CD4-positive, CD25-positive, alpha-beta regulatory T cell (primary cell): ENCODE measurements at places on chromosomes 3 and 15.
A peak's percentile ranks its signal among the peaks of the same experiment; 100 is the strongest.

- DNase-seq, result no peak
Measured at GRCh38 chr3:171225708-171226107, 199.2 kb upstream of the SLC2A2 start.

DNA sequence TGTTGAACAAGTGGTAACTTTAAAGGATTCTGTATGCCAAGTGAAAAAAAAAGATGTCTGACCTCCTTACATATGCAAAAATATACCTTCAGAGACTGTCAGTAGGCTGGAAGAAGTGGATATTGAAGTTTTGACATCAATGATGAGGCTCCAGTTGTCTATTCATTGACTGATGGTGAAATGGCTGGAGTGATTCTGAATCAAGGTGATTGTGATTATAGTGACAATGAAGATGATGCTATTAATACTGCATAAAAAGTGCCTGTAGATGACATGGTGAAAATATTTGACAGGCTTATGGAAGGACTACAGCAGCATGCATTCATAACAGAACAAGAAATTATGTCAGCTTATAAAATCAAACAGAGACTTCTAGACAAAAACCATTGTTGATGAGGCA, 4.1 kb downstream of the CCR8 start:
- DNase-seq, result no peak

DNA sequence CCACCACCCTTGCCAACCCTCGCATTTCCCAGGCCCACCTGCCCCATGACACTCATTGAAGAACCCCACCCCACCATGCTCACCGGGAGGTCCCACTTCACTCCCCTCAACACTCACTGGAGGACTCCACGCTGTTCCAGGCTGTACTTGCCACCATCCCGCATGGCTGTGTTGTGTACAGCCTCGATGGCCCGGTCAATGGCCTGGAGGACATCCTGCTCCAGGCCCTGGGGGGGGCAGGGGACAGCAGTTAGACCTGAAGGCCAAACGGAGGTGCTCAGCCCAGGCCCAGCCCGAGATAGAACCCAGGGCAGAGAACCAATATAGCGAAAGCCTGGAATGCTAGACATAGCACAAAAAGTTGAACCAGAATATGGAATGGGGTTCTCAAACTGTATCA, 2.9 kb downstream of the NCKIPSD start:
- DNase-seq, result no peak

DNA sequence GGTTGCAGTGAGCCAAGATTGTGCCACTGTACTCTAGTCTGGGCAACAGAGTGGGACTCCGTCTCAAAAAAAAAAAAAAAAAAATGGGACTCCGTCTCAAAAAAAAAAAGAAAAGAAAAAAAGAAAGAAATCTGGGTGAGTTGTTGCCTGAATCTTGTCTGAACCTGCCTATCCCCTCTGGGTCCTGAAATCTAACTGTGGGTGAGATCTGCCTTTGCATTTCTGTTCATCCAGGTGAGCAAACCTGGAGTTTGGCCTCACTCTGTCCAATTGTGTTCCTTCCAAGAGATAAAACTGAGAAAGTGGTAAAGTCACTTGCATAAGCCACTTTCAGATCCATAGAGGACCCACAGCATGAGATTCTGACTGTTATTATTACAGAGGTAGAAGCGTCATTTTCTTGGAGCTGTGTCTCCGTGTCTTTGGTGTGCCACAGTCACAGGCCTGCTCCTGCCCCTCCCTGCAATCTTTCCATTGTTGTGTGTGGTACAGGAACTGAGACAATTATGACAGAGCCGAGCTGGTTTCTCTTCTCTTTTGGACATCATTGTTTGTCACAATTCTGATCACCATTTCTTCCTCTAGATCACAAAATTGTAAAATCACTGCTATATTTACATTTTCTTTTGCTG, 235.9 kb downstream of the LPP start:
- peak; percentile 51 for DNase-seq

GRCh38 chr15:81043935-81044575, 43.3 kb downstream of the TLNRD1 start:
- no peak for DNase-seq

DNA sequence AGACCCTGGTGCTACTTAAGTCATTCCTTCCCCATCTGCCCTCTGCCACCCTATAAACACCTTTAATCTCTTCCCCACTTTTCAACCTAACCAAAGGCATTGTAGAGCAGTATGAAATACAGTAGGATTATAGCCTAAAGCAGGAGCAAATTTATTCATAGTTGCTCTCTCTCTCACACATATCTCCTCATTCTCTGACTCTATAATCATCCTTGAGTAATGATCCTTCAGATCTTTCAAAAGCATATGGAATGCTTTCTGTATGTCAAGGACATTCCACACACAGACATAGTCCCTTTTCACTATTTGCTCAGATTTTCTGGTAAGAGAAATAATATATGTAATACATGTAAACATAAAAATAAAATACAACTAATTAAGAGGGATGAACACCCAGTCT, 54.1 kb downstream of the TRPC1 start:
- no peak for DNase-seq

DNA sequence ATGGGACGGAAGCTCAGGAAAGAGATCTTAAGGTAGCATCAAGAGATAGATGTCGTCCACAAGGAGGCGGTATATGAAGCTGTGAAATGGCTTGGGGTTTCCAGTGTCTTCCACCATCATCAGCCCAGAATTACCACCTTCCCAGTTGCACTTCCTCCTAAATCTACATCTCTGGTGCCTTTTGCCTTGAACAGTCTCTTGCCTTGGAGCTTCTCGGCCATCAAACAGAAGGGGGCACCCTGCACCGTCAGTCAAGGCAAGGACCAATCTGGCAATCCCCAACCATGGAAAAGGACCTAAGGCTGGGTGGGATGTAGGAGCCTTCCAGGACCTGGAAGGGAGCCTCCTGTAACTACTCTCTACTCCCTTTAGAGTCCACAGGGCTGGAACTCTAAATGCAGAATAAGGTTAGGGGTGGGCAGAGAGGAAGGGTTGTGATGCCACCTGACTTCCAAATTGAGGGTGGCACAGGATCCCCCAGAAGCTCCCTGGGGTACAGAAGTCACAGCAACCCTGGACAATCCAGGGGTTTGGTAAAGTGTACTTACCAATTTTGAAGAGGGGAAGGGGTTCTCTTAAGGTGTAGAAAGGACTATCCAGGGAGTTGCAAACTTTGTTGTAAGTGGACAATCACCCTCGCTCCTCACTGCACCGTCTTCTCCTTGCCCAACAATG, 1.0 kb upstream of the RYR3 start:
- no peak for DNase-seq

- no peak for DNase-seq
Measured at GRCh38 chr3:38348903-38349302, 2.3 kb downstream of the XYLB start.
